ENCODE measurements at places on chromosomes 3 and 15.

- DNase-seq: no peak
Measured at GRCh38 chr3:77655396-77655795, 615.5 kb downstream of the ROBO2 start.

DNA sequence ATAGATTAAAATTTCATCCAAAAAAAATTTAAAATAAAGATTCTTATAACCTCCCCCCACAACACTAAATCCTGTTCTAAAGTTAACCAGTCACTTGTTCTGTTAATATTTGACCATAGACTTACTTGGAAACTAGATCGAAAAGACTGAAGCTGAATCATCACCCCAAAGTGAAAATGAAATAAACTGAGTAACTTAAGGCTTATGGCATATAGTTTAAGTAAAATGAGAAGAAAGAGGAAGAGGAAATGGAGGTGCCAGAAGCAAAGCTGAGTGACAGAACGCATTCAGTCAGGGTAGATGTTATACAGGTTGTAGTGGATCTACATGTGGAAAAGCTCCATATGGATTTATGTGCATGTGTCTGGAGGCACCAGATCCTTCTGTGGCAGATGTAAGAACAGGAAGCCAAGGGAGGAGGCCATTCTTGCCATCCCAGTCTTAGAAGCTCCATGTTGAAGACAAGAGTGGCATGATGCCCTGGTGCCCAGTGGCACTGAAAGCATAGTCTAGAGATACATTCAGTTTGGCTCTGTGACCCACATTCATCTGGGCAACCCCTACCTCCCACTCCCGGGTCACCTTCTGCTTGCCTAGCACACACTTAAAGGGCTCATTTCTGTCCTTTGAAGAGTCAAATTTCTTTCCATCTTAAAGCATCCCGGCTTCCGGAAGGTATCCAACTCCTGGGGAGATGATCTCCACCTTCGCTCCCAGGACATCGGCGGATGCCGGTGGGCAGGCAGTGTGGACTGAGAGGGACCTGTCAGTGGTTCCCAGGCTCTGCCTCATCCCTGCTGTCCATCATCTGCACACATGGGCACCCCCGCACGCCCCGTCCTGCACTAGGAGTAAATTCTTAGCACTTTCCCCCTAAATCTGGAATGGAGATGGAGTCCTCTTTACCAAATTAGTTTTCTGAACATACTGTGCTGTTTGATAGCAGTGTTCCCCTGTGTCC is 90.8 kb downstream of the NEO1 start:
- DNase-seq: no peak

GRCh38 chr15:31326875-31327668 is 437 bp downstream of the KLF13 start:
- no peak for DNase-seq

DNA sequence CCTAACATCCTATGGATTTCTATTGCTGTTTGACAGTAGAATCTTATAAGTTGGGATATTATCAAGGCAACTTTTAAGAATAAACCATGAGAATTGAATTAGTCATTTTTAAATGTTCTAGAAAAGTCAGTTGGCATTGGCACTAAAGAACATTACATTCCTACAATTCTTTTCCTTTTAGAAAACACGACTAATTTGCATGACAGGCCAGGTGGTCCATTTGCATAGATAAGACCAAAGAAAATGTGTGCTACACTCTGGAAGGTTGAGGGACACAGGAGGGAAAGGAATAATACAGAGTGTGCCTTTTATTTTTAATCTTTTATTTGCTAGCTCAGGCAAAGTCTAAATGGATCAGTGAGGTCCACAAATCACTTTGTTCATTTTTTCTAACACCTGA is 962.3 kb downstream of the EPHA3 start:
- no peak for DNase-seq

DNA sequence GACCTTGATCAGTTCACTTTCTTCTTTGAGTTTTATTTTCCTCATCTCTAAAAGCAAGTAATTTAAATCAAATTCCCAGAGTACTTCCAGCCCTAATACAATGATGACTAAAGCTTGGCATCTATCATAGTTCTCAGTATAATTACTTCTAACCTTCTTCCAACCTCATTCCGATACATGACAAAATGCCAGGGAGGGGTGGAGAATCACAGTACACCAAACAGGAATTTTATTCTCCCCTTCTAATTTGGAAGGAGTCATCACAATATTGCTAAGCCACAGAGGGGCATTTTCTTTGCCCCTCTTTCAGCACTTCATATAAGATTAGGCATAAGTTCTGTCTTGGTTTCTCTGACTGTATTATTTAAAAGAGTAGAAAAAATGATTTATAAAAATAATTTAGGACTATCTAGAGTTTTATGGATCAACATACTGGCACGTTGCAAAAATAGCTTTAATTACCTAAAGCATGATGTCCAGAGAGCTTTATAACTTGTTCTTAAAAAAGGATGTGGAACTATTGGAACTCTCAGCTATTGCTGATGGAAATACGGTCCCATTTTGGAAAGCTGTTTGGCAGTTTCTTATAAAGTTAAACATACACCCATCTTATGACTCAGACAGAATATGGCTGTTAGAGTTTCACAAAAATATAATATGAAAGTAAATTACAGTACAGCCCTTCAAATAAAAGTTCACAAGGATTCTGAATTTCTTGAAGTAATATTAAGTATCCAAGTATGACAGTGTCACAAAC is 86.9 kb upstream of the UBE2E2 start:
- no peak for DNase-seq
